ENCODE measurements at places on chromosomes 11 and 22.
A peak's percentile ranks its signal among the peaks of the same experiment; 100 is the strongest.

GRCh38 chr11:17208257-17208999, 642 bp upstream of the PIK3C2A start:
- no peak for DNase-seq

DNA sequence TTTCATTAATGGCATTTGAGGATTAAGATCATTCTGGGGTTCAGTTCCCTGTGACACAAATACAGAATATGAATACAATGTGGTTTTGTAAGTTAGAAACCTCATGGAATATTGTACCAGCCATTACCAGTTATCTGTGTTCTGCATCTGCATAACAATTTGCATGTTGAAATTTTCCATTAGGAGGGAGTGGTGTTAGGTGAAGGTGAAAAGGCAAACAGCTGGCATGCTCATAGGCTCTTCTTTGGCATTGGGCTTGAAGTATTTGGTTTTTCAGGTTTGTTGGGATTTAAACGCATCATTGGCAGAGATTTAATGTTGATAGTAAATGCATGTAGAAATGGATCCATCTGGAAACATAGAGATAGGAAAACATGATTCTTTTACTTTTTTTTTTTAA, 18.6 kb downstream of the RTN3 start:
- DNase-seq: no peak

DNA sequence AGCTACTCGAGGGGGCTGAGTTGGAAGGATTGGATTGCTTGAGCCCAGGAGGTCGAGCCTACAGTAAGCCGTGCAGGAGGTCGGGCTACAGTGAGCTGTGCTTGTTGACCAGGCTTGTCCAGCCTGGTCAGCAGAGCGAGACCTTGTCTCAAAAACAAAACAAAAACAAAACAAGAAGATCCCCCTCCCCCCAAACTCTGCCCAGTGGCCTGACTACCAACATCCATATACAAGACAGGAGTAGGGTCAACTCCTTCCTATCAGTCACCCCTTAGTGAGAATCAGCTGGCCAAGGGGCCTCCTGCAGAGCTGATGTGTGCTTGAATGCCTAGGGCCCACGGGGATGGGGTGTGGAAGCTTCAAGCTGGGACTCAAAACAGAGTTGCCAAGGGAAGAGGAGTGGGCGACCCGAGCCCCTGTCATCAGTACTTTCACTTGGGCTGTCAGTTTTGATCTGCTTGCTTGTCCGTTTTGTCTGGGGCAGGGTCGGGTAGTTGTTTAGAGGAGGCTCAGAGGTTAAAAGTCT, 942 bp upstream of the TSPAN18 start:
- no peak for DNase-seq

- DNase-seq: no peak
These were observed 55.4 kb downstream of the GRIA4 start for GRCh38 chr11:105665281-105665680.

DNA sequence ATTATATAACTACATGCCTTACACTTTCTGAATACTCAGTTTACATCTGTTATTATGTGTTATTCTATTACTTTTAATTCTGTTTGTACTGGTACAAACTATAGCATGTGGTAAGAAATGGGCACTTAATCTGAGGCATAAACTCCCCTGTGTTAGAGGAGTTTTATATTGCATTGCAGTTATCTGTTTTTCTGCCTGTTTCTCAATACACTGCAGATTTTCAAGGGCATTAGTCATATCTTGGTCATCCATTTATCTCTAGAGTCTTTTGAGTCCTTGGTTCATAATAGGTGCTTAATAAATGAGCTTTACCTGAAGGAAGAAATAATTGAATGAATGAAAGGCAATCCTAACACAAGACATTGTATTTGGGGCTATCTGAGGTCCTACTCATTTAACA, 182.9 kb upstream of the CTSC start:
- DNase-seq: no peak

- no peak for DNase-seq
These were observed 13.9 kb downstream of the SBF1 start for GRCh38 chr22:50460938-50461337.

- DNase-seq: no peak
These were observed 823.6 kb downstream of the TBC1D22A start for GRCh38 chr22:47586038-47586437.

DNA sequence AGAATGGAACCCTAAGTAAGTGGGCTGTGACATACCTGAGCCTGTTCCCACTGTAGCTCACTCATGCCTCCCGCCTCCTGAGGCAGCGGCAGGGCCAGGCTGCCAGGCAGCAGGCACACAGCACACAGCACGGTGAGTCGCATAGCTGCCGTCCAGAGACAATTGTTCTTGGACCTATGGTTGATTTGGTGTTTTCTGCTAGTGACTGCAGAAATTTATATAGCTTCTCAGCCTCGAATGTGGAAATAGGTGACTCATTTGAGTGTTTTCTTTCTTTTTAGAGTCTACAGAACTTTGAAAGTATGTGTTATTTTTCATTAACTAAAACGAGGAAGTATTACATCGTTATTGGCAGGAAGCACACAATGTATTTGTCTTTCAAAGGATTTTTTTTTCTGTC, at the start of gene MMP7:
TSS of gene MMP7 (minus strand) at position 190 of the 400 bp plus-strand sequence. CDS start at position 143, 47 bp downstream.
- DNase-seq: no peak

- no peak for DNase-seq
These were observed 10.7 kb upstream of the MTMR3 start for GRCh38 chr22:29872144-29872893.

DNA sequence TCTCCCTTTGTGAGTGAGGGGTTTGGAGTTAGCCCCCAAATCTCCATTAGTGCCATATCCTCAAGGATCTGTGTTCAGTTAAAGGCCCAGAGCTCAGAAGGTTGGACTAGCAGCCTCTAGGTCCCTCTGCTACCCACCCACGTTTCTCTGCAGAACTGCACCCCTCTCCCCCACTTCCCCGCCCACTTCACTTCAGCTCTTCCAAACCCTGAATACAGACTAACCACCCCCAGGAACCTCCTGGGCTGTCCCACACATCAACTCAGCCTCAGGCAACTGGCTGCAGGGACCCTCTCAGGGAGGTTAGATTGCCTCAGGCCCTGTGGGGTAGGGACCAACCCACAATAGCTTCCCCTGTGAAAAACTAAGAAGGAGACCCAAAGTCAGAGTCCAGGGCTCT, 840 bp downstream of the VPREB3 start:
- DNase-seq: no peak

GRCh38 chr11:105202422-105202821, 62.9 kb upstream of the CARD18 start:
- no peak for DNase-seq

DNA sequence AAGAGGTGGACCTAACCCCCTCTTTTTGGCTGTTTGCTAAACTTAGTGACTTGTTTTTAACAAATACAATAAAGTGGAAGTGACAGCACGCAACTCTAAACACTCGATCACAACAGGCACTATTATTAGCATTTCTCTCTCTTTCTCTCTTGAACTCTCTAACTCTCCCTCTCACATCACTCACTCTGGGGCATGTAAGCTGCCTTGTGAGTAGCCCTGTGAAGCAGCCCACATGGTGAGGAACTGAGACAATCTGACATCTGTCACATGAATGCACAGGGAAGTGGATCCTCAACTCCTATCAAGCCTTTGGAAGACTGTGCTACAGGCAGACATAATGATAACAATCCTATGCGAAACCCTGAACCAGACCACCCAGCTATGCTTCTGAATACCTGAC, 609.0 kb upstream of the CNTN5 start:
- no peak for DNase-seq

DNA sequence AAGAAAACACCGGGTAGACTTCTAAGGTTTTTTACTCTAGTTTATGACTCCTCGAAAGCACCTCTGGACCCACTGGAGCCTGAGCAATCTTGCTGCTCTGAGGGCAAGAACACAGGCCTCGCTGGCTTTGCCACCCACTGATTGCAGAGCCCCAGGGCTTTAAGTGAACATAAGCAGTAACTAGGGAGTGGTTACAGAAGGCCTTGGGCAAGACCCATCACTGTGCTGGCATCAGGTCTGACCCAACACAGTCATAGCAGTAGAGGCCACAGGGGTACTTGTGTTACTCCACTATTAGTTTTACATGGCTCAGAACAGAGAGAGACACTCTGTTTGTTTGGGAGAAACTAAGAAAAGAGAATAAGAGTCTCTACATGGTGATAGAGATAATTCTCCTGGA, 684.5 kb downstream of the FAM181B start:
- no peak for DNase-seq

DNA sequence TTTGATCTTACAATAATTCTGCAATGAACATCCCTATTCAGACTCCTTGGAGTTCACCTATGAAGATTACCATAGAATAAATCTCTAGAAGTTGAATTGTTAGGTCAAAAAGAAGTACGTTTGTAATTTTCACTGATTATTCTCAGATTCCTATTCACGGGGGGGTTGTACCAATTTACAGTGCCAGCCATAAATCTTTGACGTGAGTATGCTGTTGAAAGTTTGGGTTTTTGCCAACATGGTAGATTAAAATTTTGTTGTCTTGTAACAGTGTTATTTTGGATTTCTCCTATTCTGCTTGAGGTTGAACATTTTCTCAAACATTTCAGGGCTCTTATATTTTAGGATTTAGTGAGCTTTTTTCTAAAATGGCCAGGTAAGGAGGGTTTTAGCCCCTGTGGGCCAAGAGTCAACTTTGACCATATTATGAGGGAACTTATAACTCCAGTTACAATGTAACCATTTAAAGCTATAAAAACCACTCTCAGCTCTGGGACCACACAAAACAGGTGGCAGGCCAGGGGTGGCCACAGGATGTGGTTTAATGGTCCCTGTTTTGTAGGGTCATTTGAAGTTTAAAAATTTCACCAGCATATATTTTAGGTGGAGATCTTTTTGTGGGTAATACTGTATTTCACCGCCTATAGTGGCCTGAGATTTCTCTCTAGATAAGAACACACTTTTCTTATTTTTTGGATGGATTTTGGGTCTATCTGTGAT, 25.8 kb downstream of the GGTLC2 start:
- no peak for DNase-seq

GRCh38 chr11:74442636-74443035, 24.7 kb downstream of the KCNE3 start:
- no peak for DNase-seq

GRCh38 chr22:22710719-22711531, 66.5 kb downstream of the GGTLC2 start:
- peak; percentile 90 for DNase-seq

GRCh38 chr11:95668131-95668530, 121.5 kb downstream of the FAM76B start:
- DNase-seq: no peak

DNA sequence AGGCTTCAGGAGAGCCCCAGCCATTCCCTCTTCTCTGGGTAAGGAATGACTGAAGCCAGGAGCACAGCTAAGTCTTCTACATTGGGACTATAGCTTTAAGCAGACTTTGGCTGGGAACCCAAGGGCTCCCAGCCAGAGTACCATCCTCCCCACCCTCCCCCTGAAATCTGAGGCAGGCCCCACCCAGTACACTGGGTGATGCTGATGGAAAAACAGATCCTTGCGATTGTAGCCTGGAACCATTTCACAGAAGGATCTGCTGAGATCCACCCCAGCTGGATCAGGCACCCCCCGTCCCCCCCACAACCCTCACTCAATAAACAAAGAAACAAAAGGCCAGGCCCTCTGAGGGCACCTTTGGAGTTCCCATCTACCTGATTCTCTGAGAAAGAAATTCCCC, 39.8 kb downstream of the IL18BP start:
- DNase-seq: no peak

- DNase-seq: no peak
These were observed 408.2 kb upstream of the CCDC90B start for GRCh38 chr11:83694191-83694910.

DNA sequence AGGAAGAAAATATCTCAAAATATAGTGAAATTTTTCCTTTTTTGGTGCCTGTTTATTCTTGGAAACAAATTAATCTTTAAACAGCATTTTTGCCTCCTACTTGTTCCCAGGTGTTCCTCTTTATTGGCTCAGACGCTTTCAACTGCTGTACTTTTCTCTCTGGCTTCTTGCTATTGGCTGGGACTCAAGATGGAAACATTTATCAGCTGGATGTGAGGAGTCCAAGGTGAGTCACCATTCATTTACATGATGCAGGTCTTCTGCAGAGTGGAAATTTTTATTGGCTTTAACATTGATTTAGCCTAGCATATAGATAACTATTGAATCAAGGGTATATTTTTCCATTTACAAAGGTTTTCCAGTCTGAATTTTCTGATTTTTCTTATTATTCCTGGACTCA, 34.4 kb upstream of the DNAJB13 start:
- DNase-seq: no peak

- no peak for DNase-seq
These were observed 48.0 kb downstream of the KDM2A start for GRCh38 chr11:67167091-67167490.

Data from CD8-positive, alpha-beta T cell (primary cell).